ENCODE measurements at places on chromosomes 3 and 15. TPM values are rescaled to one million over a fixed set of nuclear protein-coding genes. Genes with fewer than 3 reads are reported as not detected.

Gene PCSK6
- polyA plus RNA-seq: not detected

Gene ALDH1A3
- not detected for polyA plus RNA-seq

Gene RLBP1
- not detected for polyA plus RNA-seq

Gene NUSAP1
- 6.1 TPM for polyA plus RNA-seq

Gene NPAP1
- polyA plus RNA-seq: not detected

Gene PLA2G4B
- 0.49 TPM for polyA plus RNA-seq

Gene GATA2
- 0.21 TPM for polyA plus RNA-seq

DNA sequence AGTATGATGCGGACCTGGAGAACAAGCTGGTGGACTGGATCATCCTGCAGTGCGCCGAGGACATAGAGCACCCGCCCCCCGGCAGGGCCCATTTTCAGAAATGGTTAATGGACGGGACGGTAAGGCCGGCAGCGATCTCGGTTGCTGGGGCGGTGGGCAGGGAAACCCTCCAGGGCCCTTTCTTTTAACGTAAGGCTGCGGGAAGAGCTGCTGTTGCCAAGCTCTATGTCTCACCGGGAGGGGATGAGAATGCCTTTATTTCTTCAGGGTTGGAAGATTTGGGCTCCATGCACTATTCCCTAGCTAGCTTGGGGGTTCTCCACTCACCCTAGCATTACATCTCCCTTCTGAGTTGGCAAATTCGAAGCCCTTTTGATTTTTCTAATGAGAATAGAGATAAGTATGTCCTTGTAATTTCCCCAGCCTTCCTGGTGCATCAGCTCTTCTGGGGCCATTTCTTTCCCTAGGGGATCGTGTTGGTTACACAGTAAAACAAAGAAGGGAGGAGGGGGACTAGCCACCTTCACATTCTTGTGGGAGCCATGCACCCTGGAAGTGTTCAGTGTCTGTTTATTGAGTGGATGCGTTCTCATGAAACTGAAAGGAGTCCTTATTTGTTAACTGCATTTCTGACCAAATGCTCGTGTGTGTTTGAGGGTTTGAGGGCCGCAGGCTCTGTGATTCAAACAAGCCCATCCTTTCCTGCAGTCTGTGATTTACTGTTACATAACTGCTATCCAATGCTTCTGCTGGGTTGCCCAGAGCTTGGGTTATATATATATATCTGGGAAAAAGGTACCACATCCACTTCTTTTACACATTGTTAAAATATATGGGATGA is 982 bp downstream of the TAGLN3 start:
- no peak for DNase-seq

- peak; percentile 47 for DNase-seq
Observed at GRCh38 chr3:13896473-13897154, 16.7 kb upstream of the WNT7A start.

DNA sequence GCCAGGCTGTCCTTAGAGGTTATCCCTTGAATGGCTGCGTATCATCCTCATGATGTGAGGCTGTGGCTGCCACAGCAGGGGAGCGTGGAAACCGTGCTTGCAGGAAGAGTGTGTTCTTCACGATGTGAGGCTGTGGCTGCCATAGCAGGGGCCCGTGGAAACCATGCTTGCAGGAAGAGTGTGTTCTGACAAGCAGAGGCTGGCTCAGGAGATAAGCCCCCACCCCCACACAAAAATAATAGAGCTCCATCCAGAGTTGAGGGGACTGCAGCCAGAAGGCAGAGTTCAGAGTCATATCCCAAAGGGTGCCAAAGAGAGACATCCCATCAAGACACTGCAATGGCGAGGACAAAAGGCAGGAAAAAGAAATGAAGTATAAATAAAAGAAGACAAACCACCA is 22.6 kb upstream of the BDH1 start:
- no peak for DNase-seq

GRCh38 chr3:69815970-69816369 is 76.7 kb downstream of the MITF start:
- DNase-seq: no peak

DNA sequence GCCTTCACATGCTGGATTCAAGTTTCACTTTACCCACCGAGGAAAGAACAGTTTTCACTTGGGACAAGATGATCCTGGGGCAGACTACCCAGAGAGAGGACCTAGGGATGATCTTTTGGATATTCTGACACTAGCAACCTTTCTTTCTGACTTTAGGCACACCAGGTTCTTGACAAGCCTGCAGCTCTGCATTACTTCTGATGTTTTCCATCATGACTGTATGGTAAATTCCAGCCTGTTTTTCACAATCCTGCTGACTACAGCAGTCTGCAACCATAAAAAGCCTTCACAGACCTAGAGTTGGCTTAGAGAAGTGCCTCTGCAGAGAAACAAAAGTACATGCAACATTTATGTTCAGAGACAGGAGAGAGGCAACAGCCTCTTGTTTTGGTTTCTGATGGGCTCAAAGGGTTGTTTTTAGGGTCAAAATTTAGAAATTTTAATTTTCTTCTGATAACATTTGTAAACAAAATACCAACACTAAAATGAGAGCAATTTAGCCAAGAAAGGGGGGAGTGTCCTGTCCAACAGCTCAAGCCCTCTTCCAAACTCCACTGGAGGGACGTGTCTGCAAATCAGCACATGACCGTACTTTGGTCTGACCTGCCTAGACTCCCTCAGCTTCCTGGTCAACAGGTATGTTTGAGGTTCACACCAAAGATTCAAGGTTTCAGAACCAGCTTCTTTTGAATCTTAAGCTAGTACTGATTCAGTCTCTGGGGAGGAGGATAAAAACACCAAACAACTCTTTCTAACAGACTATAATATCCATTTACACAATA is 799 bp downstream of the ABI3BP start:
- DNase-seq: no peak

- no peak for DNase-seq
Observed at GRCh38 chr3:186152361-186152798, 43.5 kb upstream of the ETV5 start.

DNA sequence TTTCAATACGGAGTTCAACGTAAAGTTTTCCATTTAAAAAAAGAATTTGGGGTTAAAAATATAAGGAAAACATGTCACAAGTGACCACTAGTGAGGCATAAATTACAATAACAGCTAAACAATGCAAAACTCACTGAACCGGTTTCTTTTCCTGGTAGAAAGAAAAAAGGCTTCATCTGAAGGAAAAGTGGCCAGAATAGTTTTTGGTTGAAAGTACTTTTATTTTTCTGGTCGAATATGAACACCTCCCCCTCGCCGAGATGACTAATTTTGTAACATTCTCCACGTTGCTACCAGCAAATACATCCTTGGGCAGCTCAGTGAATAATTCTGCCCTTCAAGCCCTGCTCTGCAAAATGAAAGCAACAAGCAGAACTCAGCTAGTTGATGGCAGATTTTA is 3.9 kb upstream of the SRGAP3 start:
- no peak for DNase-seq

GRCh38 chr3:46737329-46737731 is 19.7 kb upstream of the PRSS50 start:
- DNase-seq: no peak

DNA sequence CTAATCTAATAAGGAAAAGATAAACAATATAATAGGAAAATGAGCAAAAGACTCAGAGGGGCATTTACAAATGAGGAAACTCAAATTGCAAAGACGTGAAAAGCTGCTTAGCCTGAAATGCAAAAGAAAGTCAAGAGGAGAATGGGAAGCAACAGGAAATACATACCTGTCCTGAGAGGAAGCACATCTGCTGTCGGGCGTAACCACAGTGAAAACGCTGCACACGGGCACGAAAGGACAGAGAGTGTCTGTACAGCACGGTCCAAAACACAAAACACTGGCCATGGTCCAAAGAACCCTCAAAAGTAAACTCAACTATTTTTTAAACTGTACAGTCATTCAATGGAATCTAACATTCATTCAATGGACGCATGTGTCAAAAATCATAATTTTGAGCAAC is 100.6 kb downstream of the CHSY1 start:
- no peak for DNase-seq

DNA sequence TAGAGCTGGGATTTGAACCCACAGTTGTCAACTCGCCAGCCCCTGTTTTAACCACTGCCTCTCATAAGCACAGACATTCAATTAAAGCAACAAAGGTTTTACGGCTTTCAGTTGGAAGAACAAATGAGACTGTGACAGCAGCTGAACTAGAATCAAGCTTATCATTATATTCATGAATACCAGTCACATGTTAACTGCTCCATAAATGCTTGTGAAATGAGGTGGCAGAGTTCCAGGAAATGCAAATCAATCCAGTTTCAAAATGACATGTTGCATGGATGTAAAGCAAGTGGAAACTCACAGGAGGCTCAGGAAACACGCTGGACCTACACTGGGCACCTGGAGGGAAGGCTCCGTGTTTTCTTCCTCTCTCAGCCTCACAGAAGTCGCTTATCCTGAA is 3.9 kb downstream of the GP5 start:
- DNase-seq: no peak

GRCh38 chr3:27721717-27722564 is at the start of gene EOMES:
TSS of gene EOMES (minus strand) at chr3:27722323. CDS start at chr3:27722294, 29 bp downstream.
- DNase-seq: peak; percentile 48

DNA sequence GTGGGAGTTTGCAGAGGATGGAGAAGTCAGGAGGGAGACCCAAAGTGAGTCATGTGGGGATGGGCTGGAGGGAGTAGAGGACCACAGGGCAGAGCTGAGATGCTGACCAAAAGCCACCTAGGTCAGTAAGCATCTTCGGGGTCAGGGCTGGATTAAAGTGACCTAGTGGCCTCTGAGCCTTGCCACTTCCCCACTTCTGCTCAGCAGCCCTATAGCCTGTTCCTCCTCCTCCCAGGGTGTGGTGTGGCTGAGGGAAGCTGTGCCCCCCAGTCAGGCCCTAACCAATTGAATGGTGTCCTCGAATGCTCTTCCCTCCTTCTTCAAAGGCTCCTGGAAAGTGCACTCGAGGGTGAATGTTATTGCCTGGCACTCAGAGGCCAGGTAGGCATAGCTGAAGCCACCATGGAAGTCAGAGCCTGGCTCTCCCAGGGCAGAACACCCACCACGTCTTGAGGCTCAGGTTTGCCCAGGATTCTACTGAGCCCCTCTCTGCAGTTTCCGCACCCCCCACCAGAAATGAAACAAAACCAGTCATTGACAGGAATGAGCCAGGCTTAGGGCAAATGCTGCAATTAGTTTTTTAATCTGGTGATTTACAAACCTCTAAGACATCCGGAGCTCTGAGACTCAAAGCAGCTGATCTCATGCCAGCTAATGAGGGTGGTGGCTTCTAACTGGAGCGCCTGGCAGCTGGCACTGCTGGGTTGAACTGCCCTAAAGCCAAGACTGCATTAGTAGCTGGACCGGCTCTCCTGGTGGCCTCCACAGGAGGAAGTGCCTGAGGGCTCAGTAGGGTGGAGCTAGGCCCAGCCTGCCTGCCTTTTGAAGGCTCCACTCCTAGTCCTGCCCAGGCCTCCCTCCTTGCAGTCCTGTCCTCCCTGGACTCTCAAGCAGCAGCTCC is 26.0 kb upstream of the VIPR1 start:
- DNase-seq: no peak

- no peak for DNase-seq
Observed at GRCh38 chr3:6921066-6921465, 60.2 kb downstream of the GRM7 start.

GRCh38 chr15:100201376-100202280 is 140.1 kb downstream of the ADAMTS17 start:
- no peak for DNase-seq

GRCh38 chr3:53147903-53148400 is 13.1 kb upstream of the PRKCD start:
- no peak for DNase-seq
